ENCODE measurements at places on chromosomes 1 and 21.

- DNase-seq, result peak; percentile 31
Measured at GRCh38 chr1:41780322-41780721, 138.4 kb downstream of the HIVEP3 start.

DNA sequence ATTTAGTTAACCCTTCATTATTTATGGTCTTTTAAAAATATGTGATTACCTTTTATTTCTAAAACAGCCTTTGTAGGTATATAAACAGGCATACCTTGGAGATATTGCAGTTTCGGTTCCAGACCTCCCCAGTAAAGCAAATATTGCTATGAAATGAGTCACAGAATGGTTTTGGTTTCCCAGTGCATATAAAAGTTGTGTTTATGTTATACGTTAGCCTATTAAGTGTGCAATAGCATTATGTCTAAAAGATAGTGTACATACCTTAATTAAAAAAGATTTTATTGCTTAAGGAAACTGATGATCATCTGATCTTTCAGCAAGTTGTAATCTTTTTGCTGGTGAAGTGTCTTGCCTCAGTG lies 44.1 kb downstream of the XCL2 start:
- DNase-seq, result no peak

- DNase-seq, result no peak
Measured at GRCh38 chr1:211036381-211037060, 97.4 kb downstream of the KCNH1 start.

DNA sequence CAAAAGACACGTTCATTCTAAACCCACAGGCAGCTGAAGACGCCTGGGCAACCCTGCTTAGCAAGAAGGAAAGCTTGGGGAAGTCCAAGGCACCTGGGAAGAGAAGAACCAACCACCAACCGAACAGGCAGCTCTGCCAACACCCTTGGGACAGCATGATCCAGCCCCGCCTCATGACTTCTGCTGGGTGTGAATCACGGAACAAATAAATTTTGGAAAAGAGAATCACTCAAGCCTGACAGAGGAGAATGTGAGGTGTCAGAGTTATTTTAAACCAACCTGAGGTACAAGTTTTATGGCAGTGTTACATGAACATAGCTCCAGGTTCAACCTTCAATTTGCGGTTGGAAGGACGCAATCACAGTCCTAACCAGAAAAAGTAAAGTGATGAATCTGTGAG lies 10.0 kb upstream of the PADI4 start:
- no peak for DNase-seq

GRCh38 chr1:221263831-221264767 lies 384.9 kb downstream of the HLX start:
- no peak for DNase-seq

- no peak for DNase-seq
Measured at GRCh38 chr1:26546375-26546774, 16.8 kb downstream of the RPS6KA1 start.

GRCh38 chr1:155049651-155050559 lies 1.2 kb upstream of the ADAM15 start:
- no peak for DNase-seq

- DNase-seq, result no peak
Measured at GRCh38 chr1:109912873-109913272, 2.2 kb downstream of the CSF1 start.

DNA sequence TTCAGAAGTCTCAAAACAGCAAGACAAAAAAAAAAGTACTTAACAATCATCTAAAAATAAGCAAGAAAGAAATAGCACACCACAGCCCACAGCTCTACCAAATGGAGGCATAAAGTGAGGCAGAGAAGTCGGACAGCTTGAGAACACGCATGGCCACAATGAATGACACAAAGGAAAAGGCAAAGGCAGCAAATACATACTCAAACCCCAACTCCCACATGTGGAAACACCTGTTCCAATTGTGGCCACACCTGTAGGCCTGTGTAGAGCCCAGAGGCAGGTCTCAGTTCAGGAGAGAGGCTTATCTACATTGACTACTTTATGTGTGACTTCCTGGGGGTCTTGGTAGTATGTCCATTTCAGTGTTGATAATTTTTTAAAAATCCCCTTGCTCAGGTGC lies 543.5 kb downstream of the LMO4 start:
- no peak for DNase-seq

DNA sequence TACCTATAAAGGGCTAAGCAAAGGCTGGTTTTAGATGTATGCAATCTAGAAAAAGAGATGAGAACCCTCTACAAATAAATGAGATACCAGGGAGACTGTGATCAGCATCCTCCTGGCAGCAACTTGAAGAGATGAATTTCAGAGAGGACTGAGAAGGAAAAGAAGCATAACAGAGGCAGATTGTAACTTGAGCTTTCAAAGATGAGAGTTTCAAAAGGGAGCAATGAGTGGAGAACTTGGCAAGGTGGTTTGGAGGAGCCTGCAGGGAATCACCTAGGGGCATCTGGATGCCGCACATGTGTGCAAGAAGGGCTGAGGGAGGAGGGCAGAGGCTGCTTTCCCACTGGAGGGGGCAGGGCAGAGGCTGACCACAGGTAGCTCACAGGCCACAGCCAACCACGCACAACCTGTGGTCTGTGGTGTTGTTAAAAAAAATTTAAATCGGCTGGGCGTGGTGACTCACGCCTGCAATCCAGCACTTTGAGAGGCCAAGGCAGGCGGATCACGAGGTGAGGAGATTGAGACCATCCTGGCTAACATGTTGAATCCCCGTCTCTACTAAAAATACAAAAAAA lies 50.2 kb downstream of the PCNX2 start:
- DNase-seq, result no peak

GRCh38 chr1:68918563-68918962 lies 421.7 kb upstream of the DEPDC1 start:
- no peak for DNase-seq

GRCh38 chr1:183318433-183318832 lies 99.7 kb downstream of the NMNAT2 start:
- DNase-seq, result no peak

DNA sequence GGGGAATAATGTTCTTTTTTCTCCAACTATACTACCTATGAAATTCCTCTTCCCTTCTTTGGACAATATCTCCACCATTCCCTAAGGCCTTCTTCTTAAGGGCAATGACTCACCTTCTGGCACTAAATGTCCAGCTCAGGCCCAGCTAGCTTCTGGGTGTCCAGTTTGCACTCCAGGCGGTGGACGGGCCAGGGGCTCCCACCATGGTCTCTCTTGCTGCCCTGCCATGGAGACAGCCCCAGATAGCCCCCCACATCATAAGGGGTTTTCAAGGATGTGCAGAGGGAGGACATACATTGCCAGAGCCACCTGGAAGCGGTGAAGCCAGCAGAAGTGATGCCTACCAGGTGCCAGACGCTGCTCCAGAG lies 43.8 kb downstream of the C1orf198 start:
- no peak for DNase-seq

GRCh38 chr1:112808861-112809684 lies 93.9 kb upstream of the PPM1J start:
- peak; percentile 80 for DNase-seq

DNA sequence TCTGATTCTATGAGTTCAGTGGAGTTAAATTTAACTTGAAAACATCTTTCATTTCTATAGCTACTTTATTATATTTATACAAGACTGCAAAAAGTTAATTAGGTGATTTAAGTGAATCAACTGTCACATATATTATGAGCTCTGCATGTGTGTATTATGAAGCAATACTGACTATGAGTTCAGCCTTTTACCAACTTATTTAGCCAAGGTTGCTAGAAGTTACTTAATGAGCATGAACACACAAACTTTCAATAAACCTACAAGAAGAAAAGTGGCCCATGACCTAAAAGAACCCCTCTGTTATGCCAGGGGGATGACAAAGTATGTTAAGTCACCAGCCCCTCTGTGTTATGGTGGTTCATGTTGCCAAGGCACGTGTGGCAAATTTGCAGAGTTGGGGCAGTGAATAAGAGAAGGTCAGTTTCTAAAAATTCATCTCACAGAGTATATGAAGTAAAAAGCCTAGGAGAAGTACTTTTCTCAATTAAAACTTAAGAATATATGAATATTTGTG lies 86.7 kb upstream of the LYPLAL1 start:
- no peak for DNase-seq

All from left forelimb (tissue), 1 donor.